ENCODE measurements at places on chromosomes 3 and 15.

DNA sequence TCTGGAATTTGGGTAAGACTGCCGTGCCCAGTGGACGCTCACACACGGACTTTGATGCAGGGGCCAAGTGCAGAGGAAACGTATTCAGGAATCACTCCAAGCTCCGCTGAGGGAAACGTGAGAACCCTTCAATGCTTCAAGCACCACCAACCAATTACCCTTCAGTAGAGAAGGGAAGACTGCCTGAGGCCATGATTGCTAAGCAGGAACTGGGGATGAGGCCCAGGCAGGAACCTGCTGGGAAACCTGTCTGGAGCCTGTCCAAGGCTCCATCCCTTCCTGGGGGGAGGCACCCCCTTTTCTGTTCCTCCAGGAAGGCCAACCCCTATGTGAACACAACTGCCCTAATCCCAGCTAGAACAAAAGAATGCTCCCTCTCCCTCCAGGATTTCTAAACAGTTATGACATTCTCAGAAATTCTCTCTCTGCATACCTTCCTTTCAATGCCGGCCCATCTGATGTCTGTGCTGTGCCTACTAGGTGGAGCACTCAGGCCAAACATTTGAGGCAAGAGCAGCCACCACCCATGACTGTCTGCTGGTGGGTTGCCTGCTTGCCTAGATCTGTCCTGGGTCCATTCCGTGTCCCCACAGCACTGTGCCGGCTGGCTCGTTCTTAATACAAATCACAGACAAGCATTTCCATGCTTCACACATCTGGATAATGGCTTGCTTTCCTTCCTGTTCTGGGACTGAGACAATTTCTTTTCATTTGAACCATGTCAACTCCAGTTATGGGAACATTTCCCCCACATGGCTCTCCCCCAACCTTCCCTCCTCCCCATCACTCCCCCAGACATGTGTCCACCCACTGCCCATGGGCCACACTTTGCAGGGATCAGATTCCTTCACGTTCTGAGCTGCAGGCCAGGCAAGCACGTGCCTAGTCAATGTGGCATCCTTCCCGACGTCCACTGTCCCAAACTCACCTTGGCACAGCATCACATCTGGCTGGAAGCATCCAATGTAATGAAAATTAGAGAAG lies 149.4 kb downstream of the ADAMTS17 start:
- no peak for DNase-seq

- DNase-seq, result no peak
Observed at GRCh38 chr3:190504354-190505125, 9.3 kb upstream of the IL1RAP start.

- no peak for DNase-seq
Observed at GRCh38 chr15:28932361-28932760, 46.6 kb downstream of the APBA2 start.

DNA sequence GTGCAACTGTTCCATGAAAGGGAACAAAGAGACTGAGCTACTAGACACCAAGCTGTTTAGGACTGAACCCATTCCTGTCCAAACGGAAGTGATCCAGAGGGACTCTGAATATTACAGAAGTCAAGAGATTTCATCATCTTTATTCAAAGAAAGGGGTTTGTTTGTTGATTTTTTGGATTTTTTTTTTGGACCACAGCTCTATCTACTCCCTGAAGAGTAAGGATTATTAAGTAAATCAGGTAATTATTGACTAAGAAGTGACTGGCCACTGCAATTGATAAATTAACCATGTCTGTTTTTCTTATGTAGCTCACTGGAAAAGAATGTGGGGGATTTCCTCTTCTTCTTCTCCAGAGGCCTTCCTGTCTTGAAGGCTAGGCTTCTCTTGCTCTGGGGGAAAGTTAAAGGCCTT lies 146.6 kb upstream of the TPM1 start:
- DNase-seq, result no peak

DNA sequence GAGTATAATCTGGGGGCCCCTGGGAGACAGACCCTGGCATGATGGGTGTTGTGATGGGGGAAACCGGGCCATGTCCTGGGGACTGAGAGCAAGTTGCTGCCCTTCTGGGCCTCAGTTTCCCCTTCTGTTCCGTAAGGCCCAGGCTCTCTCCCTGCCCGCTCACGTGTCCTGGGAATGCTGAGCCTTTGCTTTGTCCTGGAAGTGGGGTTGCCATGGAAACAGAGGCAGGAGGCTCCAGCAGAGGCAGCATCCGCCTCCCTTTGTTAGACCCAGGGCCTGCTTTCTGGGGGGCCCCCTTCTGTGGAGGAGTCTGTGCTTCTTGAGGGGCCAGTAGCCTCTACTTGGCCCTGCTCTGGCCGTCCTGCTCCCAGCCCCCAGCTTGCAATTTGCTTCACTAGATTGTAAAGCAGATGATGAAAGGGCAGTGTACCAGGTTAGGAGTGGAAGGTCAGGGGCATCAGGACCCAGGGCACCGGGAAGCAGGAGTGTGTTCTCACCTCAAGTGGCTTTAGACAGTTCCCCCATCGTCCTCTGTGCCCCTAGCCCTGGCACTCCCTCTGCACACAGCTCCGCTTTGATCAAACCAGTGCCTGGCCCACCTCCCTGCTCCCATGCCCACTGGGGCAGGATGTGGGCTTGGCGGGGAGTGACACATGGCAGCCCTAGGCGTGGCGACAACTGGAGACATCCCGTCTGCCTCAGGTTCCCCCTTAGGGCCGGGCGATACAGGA lies 105.6 kb downstream of the FBLN2 start:
- no peak for DNase-seq

DNA sequence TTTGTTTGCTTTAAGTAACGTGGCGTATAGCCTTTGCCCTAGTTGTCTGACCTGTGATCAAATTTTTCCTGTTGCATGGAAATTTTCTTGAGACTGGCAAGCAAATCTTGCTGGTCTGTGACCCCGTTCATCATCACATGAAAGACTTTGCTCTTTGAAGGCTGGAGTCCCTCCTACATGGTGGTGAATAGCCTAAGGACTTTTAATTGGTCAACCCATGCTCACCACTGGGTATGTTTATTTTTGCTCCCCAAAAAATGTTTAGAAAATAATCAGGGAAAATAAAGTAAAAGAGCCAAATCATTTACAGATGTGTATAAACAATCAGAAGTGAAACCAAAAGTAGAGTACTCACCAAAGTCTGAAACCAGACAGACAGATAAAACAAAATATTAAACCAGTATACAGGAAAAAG lies 1075.3 kb upstream of the ALCAM start:
- no peak for DNase-seq

- no peak for DNase-seq
Observed at GRCh38 chr3:131804565-131805133, 230.2 kb downstream of the CPNE4 start.

GRCh38 chr3:130894986-130895280 lies 1.0 kb downstream of the ATP2C1 start:
- DNase-seq, result no peak

GRCh38 chr3:39260957-39261356 lies 18.9 kb downstream of the CX3CR1 start:
- no peak for DNase-seq

- no peak for DNase-seq
Observed at GRCh38 chr3:145483992-145484391, 677.0 kb downstream of the PLOD2 start.

DNA sequence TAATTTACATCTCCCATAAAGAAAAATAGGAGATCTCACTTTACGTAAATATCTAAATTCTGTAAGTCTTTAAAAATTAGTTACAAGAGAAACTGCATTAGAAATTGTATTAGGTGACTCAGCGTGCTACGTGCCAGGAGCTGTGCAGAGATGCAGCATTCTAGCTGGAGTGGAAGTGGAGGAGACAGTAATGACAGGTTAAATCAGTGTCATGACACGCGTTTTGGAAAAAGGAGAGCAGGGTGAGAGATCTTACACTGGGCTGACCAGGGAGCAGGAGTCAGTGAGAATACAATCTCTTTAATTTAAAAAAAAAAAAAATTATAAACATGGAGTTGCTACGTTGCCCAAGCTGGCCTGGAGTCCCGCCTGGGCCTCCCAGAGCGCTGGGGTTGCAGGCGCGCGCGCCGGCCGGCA lies 635 bp downstream of the TUBGCP5 start:
- DNase-seq, result no peak

GRCh38 chr3:23623844-23624243 lies 181.9 kb upstream of the UBE2E1 start:
- no peak for DNase-seq

DNA sequence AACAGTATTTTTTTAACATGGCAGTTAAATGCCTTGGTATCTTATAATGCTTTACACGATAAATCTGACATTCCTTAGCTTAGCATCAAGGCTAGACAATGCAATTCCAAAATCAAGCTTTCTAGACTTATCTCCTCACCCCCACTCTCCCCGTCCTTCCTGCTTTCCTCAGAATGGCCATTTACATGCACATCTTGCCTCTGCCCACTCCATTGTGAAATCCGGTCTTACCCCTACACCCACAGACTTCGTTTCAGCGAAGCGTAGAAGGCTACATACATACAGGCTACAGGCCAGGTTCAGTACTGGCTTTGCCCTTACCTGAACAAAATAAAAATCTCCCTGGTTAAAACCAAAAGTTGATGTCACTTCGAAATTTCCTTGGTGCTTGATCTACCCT lies 58.6 kb upstream of the SLC12A8 start:
- no peak for DNase-seq

DNA sequence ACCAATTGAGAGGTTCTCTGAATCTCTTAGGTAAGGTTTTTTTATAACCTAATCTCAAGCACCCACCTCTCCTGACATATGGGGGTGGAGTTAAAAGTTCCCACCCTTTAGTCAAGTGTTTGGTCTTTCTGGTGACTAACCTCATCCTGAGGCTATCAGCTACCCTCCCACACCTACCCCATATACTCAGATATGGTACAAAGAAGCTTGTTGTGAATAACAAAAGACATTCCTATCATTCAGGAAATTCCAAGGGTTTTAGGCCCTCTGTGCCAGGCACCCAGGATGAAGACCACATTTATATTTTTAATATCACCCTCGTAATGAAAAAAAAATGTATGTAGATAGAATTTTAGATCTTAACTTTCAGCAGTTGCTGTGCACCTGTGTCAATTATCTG lies 9.0 kb downstream of the CHMP2B start:
- no peak for DNase-seq

DNA sequence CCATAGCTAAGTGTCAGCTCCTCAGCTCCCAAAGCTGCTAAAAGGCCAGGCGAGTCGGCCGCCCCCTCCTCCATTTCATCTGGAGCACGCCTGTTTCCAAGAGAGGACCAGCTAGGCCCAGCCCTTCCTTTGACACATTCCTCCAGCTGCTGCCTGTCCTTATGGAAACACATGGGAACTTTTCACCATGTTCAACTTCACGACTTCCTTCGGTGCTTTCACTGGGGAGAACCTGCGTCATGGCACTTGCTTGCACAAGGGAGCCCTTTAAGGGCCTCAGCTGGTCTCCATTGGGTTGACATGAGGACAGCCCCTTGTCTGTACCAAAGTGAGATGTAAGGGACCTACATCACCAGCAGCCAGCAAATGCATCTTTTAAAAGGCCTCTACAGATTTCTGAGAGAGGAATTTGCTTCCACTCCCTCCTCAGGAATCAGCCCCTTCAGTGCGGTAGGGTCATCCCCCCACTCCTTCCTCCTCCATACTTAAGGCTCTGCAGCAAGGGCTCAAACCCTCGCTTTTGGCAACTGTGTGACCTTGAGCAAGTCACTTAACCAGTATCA lies 2.1 kb downstream of the MAGI1 start:
- no peak for DNase-seq

DNA sequence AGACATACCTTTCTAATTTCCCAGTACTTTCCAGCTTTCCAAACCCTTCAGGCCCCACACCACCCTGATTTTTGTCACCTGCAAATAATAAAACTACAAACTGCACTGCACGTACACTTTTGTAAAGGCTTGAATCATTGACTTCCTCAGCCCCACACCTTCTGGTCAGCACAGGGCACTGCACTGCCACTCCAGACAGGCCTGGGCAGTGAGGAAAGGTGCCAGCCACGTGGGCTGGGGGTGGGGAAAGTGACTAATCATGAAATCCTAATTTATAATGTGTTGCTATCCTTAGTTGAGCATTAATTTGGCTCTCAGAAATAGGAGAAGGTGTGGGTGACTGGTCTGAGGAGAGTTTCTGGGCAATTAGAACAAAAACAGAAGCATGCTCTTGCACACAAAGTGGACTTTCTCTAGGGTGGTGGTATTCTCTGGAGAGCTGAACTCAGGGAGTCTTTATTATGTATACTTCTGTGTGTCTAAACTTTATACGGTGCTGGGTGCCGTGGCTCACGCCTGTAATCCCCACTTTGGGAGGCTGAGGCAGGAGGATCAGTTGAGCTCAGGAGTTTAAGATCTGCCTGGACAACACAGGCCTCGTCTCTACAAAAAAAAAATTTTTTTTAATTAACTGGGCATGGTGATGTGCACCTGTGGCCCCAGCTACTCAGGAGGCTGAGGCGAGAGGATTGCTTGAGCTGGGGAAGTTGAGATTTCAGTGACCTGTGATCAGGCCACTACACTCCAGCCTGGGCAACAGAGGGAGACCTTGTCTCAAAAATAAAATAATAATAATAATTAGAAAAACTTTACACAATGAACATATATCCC lies 58.2 kb upstream of the FLNB start:
- DNase-seq, result no peak

GRCh38 chr3:24388611-24389010 lies 106.0 kb downstream of the THRB start:
- no peak for DNase-seq

- no peak for DNase-seq
Observed at GRCh38 chr3:77236118-77236517, 196.2 kb downstream of the ROBO2 start.

- no peak for DNase-seq
Observed at GRCh38 chr3:197167549-197167948, 130.9 kb downstream of the DLG1 start.

GRCh38 chr3:127478922-127479321 lies 111.6 kb downstream of the TPRA1 start:
- DNase-seq, result no peak

DNA sequence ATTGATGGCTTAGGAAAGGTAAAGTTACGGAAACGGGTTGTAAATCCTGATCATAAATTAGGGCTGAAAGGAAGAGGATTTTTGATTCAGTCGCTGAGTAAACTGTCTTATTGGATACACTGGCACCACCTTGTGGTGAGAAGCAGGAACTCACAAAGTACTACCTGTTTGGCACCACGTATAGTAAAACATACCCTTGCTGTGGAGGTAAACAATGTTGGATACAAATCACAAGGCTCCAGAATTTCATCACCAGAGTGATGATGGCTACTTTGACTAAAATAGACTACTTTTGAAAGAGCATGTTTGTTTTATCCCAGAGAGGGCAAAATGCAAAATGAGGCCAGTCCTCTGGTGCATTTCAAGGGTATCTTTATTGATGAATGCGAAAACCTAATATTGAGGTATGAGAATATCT lies 216.9 kb downstream of the IGSF11 start:
- no peak for DNase-seq
